MG63 (cell line): ENCODE measurements at places on chromosomes 4 and X.

DNA sequence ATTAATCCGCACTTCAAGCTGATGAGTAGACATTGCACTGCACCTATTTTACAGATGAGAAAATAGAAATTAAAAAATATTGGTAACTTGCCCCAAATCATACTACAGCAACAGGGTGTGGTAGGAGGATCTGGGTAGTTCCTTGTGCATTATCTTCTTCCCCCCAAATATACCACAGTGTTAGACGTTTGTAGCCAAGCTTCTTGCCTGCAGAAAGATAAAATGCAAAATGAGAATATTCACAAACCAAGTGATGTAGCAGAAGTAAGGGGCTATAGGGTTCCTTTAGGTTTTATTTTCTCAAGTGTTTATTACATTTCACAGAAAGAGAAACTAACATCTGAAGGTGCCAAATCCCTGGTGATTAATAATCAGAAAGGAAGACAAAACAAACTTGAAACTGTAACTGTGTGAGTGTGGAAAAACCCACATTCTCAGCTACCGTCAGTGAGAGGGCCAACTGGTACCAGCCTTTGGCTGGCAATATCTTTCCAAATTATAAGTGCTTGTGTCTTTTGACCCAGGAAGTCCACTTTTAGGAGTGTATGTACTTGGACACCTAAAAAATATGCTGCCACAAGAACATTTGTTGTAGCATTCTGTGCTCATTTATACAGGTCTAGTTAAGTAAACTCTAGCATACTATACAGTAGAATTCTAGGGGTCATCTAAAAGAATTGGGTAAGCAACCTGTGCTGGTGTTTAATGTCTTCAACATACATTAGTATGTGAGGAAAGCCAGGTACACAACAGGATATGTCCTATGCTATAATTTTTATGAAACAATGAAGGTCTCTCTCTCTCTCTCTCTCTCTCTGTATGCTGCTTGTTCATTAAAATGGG is 6.7 kb upstream of the CD38 start:
- DNase-seq = no peak

DNA sequence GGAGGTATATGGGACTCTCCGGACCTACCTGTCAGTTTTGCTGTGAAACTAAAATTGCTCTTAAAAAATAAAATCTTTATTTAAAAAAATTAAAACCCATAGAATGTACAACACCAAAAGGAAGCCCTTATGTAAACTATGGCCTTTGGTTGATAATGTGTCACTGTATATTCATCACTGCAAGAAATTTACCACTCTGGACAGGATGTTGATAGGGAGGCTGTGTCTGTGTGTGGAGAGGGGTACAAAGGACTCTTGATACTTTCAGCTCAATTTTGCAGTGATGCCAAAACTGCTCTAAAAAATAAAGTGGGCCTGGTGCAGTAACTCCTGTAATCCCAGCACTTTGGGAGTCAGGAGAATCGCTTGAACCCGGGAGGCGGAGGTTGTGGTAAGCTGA is 2.9 kb upstream of the ZMYM3 start:
- DNase-seq = no peak

DNA sequence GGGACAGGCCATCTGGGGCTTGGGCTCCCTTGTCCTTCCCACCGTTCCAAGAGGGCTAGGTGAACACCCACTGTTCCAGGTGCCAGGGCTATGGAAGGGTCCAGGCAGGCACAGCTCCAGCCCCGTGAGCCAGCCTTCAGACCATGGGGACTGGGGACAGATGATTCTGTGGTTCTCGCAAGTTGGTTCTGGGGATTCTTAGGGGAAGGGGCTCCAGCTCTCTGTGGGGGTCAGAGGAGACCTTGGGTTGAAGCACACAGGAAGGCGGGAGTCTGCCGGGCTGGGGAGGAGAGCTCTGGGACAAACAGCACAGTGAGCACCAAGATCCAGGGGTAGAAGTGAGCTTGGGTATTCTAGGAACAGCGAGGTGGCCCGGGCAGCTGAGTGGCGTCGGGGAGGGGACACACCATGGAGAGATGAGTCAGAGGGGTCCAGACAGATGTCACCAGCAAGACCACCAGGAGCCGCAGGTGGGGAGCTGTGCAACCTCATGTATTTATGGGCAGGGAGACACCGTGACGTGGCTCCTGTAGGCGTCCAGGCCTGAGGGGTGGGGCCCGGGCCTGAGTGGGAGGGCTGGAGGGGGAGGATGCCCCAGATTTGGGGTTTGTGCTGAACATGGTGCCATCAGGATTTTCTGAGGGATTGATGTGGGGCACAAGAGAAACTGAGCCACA is 48.8 kb upstream of the HMX1 start:
- no peak for DNase-seq

- DNase-seq = no peak
These were observed 3.2 kb upstream of the ADH1B start for GRCh38 chr4:99324361-99324760.

DNA sequence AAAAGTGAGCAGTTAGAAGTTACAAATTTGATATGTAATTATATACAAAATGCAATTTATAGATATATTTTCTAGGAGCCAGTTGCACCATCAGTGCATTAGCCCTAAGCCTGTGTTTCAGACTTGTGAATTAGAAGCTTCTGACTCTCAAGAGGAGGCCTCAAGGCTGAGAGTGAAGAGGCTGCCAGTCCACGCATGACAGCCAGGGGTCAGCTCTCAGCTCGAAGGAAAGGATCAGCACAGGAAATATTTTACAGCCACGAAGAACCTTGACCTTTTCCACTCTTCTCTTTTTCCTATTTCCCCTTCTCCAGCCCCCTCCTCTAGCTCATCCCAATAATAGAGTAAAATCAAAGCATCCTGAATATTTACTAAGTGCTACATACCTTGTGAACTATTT is 642.4 kb downstream of the TRIML1 start:
- DNase-seq = peak; percentile 31

- DNase-seq = no peak
These were observed 44.9 kb upstream of the SLC25A31 start for GRCh38 chr4:127685292-127685691.

DNA sequence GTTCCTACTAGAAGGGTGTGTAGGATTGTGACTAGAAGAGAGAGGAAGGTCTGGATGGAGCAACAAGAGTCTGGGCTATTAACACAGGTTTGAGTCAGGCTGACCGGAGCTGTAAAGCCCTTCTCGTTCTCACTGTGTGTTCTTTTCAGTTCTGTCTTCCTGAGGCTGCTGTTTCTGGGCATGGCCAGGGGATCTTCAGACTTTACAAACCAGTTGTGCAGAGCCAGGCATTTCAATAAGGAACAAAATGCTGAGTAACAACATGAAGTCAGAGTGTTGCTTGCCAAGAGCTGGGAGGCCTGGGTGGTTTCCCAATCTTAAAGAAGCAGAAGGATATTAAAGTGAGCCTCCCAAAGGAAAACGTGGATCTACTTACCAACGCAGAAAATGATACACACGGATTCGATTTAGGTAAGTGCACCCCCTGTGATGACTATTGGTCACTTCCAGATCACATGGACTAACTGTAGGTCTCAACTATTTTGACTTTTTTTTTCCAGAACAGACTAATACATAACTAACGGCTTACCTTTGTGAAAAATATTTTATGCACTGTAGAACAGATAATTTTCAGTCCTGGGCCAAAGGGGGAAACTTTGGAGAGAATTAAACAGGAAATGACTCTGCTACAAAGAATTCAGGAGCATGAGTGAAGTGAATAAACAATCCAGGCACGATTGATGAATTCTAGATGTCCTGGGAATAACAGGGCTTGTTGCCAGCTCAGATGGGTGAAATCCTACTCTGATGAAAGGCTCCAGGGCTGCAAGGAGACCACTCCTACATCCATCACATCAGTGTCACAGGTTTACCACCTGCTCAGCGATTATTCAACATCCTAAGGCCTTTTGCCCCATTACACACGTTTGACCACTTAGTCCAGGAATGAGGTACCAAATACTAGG is 94.5 kb downstream of the ANXA3 start:
- peak; percentile 81 for DNase-seq

- no peak for DNase-seq
These were observed 1264.7 kb downstream of the PCDH7 start for GRCh38 chr4:31984872-31985271.

- no peak for DNase-seq
These were observed 46.8 kb downstream of the RGS12 start for GRCh38 chr4:3339577-3339976.

DNA sequence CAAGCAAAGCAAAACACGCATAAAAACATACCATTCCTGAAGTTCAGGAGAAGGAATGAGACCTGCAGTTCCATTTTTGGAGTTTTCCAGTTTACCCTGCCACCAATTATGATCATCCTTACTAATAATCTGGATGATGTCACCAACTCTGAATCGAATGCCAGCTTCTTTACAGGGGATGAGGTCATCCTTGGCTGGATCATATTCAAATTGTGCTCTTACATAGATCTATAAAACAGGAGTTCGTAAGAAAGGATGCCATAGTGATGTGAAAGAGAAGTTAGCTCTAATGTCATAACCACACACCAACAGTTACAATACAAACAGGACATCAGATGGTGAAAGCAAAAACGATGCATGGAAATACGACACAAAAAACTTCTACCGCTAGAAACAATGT is 106.5 kb downstream of the NYX start:
- no peak for DNase-seq

- DNase-seq = peak; percentile 23
These were observed 691.5 kb upstream of the HTR2C start for GRCh38 chrX:113892401-113892800.

DNA sequence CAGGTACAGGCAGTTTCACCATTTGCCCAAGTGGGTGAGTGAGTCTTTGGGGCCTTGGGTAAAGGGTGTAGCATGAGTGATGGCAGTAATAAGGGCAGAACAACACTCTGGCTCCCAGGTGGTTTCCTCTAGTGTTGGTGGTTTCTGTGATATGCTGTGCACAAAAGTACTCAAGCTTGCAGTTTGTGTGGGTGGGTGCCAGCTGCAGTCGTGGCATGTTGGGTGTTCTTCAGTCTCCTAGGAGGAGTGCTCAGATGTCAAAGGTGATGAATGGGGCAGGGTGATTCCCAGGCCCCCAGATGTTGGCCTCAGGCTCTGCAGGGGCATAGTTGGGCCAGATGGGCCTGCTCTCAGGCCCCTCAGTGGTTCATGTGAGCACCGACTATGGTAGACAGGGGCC is 166.1 kb upstream of the KLF8 start:
- DNase-seq = no peak

DNA sequence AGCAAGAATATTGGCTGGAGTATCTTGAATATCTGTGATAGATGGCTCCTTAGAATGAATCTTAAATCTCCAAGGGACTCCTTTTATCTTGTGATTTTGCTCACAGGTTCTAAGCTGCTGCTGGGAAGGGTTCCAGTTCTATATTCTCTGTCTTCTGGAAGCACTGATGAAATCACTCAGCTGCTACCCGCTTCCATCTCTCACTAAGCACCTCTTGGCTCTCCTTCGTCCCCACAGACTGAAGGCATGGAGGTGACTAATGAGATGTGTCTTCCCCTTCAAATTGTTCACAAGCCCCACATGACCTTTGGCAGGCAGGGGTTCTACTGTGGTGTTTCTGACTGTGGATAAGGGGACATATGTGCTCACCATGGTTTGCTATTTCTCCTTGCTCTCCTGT is 75.9 kb downstream of the C4orf51 start:
- no peak for DNase-seq

GRCh38 chr4:53717064-53717549 is 125.8 kb upstream of the LNX1 start:
- DNase-seq = no peak

- no peak for DNase-seq
These were observed 43.0 kb upstream of the HMX1 start for GRCh38 chr4:8914461-8915171.

DNA sequence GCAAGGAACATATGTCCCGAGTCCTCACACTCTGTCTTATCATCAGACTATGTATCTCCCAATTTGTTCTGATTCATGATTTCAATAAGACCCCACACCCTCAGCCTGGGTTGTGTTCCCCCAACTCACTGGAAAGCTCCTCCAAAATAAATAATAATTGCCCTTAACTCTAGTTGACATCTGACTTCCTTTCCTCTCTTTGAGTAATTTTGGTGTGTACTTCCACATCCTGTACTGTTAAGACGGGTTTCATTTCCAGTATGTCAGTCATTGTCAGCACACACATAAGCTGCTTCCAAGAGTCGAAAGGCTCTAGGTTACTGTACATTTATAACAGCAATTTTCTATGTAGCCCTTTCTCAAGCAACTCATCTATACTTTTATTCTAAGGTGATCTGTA is 52.2 kb upstream of the C1QTNF7 start:
- no peak for DNase-seq

DNA sequence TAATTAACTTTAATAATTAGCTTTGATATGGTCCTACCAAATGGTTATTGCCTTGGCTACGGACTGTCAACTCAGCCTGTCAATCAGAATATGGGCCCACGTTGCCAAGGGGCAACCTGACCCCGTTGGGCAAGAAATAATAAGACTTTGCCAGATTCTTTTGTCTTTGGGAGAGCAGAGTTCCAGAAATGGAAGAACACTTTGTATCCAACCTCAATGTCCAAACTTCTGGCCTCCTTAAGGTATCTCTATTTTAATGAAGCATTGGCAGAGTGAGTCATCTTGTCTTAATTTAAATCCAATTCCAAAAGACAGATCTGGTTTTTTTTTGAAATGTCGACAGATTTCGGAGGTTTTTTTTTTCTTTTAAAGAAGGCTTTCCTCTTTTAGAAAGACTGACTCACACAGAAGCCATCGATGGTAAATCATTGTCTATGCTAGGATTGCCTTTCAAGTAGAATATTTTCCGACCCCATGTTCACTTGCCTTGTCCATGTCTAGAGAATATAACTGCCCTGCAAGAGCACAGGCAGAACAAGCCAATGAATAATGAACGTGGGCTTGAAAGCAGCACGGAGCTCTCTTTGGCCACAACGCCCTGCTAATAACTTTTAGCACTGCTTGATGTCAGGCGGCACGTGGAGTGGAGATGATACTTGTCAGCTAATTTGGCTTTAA is 190.3 kb upstream of the GATB start:
- no peak for DNase-seq

GRCh38 chrX:108070891-108071290 is 20.5 kb downstream of the PSMD10 start:
- peak; percentile 23 for DNase-seq

DNA sequence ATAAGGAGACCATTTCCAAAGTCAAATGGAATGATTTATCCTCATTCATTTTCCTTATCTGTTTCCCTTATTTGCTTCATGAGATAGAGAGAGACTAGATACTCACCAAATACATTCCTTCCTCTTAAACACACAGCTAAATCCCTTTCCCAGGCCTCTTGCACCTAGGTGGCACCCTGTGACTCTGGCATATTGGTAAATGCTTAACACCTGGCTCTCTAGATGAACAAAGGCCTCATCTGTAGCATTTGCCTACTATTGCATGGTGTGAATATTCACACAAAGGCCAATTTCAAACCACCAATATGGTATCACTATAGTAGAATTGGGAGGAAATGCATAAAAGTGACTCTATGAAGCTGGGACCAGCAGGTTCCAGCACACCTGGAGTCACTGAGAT is 22.1 kb upstream of the SLC10A4 start:
- DNase-seq = no peak

- no peak for DNase-seq
These were observed 185.4 kb downstream of the SOWAHB start for GRCh38 chr4:76712564-76712963.
